CD4-positive, alpha-beta T cell treated with Interleukin-21 for 1 hour (primary cell): ENCODE measurements at places on chromosomes 3 and 15.
A peak's percentile ranks its signal among the peaks of the same experiment; 100 is the strongest.

GRCh38 chr3:88090681-88091080, 31.6 kb downstream of the ZNF654 start:
- DNase-seq = no peak

GRCh38 chr3:55688154-55688553, 201.0 kb upstream of the WNT5A start:
- DNase-seq = no peak

- DNase-seq = peak; percentile 80
Observed at GRCh38 chr3:143674100-143674968, 173.9 kb downstream of the SLC9A9 start.

- no peak for DNase-seq
Observed at GRCh38 chr3:191263365-191263764, 64.3 kb downstream of the OSTN start.

- DNase-seq = no peak
Observed at GRCh38 chr3:40463579-40463978, 6.4 kb downstream of the RPL14 start.

DNA sequence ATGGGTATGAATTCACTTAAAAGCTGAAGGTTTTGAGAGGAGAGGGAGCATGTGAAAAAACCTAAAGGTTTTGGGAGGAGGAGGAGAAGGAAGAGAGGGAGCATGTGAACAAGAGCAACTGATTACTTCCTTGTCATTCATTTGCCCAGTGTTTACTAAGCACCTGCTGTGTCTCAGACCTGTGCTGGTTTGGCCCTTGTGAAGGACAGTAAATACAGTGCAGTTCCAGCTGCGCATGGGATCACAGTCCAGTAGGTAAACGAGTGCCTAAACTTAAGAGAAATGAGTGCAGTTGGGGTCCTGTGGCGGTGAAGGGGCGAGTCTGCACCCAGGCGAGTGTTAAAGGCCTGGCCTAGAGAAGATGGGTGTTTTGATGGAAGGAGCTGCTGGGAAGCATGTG, 38.6 kb downstream of the IGF1R start:
- DNase-seq = no peak

GRCh38 chr3:49568965-49569364, 14.7 kb downstream of the BSN start:
- no peak for DNase-seq

DNA sequence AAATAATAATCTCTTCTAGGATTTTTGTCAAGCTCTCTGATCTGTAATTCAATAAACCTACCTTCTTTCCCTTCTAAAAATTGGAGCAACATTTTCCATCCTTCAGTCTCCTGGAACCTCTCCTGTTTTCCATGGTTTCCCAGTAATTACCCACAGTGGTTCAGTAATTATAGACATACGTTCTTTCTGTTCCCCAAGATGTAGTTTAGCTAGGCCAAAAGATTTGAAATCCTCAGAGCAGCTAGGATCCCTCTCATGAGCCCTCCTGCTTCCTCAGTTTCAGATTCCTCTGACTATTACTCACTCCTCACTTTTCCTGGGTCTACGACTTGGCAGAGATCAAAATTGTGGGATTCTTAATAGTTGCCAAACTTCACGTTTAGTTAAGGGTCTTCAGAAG, 76.9 kb upstream of the IGSF10 start:
- DNase-seq = no peak
